Endodermal cell (in vitro differentiated cells): ENCODE measurements at places on chromosomes 12 and 14. TPM values are rescaled to one million over a fixed set of nuclear protein-coding genes. Genes with fewer than 3 reads are reported as not detected.
A peak's percentile ranks its signal among the peaks of the same experiment; 100 is the strongest.

Gene LRP1-AS
- not detected in 2 replicates for total RNA-seq

DNA sequence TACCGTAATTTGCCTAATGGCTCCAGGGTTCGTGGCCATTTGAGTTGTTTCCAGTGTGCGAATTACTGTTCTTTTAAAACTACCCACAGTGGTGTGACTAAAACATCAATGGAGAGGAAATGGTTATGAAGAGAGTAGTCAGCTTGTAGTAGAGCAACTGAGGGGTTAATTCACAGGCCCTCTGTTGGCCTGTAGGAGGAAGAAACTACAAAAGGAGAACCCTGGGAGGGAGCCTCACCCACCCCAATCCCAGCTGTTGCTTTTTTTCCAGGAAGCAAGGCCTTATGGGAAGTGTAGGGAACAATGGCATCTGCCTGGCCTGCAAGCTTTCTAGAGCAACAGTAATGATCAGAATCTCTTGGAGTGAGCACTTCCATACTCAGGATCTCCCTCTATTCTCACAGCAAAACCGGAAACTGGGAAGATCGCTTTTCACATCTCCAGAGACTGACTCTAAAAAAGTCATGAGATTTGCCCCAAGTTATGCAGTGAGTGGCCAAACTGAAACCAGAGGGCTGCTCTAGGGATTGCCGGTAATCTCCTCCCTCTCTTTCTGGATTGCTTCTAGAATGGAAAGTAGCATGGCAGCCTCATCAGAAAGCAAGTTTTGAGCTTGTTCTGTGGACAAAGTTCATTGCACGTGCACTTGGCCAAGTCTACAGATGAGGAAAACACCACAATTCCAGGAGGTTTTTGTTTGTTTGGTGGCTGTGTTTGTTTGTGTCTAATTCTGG is 125.3 kb upstream of the PWP1 start:
- no peaks in the 10 kb centered on the region for H3K36me3 ChIP-seq
- no peak overlapping the region for H3K27ac ChIP-seq
- H3K4me3 ChIP-seq = no peak overlapping the region
- no peaks in the 10 kb centered on the region for H3K4me1 ChIP-seq
- no peaks in the 10 kb centered on the region for H3K27me3 ChIP-seq

Gene C3AR1
- not detected in 2 replicates for total RNA-seq

- H3K4me1 ChIP-seq = no peaks in the 10 kb centered on the region
- DNase-seq = no peak
- no peaks in the 10 kb centered on the region for H3K36me3 ChIP-seq
- H3K27me3 ChIP-seq = no peaks in the 10 kb centered on the region
Measured at GRCh38 chr12:31249356-31249755, 76.6 kb downstream of the SINHCAF start.

Gene EIF2S3B
- 4.4 to 5.9 TPM (median 4.6 TPM) in 3 replicates for total RNA-seq

DNA sequence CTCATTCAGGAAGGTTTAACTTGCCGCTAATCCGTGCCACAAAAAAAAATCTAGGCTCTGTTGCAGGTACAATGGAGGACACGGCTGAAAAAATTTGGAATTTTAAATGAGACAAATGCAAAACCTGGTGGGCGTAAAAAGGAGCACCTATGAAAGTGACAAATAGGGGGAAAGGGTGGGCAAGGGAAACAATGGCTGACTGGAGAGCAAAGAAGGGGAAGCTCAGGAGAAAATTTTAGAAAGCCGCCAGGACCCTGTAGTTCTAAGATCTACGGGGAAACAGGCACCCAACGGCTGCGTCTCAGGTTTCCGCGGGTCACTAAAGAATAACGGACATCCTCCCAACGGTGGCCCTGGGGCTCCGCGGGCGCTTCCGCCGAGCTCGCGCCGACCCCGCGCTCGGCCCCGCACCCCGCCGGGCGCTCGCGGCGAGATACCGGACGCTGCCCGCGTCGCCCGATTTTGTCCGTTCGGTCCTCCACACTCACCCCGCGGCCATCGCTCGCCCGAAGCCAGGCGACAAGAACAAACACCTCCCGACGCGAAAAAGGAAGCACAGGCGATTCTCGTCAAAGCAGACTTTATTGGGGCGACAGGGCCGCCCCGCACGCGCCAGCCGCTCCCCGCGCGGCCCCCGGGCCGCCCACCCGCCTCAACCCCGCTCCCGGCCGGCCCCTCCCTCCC is 1.1 kb upstream of the YY1 start:
- peak overlapping the region; percentile 86 for H3K4me3 ChIP-seq
- H3K27me3 ChIP-seq = no peaks in the 10 kb centered on the region
- peak overlapping the region; percentile 98 for H3K27ac ChIP-seq
- DNase-seq = peak; percentile 83

DNA sequence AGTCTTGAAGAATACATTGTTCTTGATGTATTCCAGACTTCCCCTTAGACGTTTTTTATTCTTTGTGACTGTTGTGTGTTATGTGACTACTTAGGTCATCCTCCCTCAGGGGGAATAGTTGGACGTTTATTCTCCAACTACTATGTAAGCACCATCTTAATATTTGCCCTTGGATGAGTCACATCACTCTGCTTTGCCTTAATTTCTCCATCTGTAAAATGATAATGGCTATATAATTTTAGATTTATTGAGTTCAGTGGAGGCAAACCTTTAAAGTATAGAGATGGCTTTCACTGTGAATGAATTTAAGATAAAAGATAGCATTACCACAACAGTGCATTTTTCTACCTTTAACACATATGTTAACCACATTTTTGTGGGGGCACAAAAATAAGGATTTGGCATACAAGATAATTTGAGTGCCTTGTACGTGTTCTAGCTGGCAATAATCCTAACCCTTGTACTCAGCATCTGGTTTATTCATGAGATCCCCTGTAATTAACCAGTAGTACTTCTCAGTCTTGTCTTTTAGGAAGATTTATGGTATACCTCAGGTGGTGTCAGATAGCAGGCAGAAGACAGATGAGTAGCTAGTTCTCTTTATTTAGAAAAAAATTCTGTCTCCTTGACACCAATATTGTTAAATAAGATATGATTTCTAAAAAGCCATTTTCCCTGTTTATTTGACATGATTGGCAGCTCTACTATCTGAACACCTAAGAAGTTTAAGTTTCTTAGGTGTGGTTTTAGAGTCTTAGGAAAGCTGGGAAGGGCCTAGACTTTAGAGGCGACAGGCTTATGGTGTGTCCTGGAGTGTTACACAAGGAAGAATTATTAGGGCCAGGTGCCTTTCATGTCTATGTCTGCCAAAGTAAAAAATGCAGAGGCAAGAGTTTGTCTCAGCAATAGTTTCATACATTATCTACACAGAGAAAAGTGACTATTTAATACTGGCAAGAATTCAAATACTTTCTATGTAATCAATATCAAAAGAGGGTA is 152.3 kb downstream of the RAD51B start:
- H3K4me3 ChIP-seq = no peak overlapping the region
- no peak for DNase-seq
- no peaks in the 10 kb centered on the region for H3K36me3 ChIP-seq
- H3K27ac ChIP-seq = no peak overlapping the region

Gene PRB2
- total RNA-seq = not detected in 3 replicates

Gene TMEM229B
- total RNA-seq = 0.31 to 1.5 TPM (median 0.88 TPM) in 3 replicates

Gene PPP1R1A
- 11.9 and 12.5 TPM in 2 replicates for total RNA-seq

DNA sequence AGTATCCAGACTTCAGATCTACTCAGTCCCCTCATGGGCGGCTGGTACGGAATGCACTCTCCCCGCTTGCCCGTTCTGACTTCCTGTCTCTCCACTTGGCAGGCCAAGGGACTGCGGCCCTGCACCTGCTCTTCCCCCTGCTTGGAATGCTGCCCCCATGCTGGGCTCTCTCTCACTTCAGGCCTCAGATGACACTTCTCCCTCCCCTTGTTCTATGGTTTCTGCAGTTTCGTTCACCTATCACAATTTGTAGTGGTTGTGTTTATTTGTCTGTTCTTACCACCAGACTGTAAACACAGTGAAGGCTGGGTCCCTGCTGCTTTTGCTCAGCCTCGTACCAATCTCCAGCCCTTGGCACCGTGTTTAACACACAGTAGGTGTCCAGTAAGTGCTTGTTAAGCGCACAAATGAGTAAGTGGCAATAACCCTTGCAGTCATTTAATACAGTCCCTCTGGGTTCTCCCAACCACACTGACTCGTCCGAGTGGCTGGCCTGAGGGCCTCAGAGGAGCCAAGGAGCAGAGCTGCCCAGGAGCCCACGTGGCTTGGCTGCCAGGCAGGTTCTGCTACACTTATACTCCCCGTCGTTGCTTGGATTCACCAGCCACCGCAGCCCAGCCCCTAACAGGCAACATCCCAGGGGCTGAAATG is 11.8 kb downstream of the SLC6A12 start:
- DNase-seq = peak; percentile 88
- no peaks in the 10 kb centered on the region for H3K36me3 ChIP-seq
- no peak overlapping the region for H3K27ac ChIP-seq

GRCh38 chr14:21090194-21090939 is 8.1 kb downstream of the ZNF219 start:
- peak; percentile 90 for DNase-seq
- peak overlapping the region; percentile 55 for H3K27ac ChIP-seq
- H3K4me3 ChIP-seq = no peak overlapping the region
- H3K36me3 ChIP-seq = peaks cover 69% of the 10 kb centered on the region
- no peaks in the 10 kb centered on the region for H3K27me3 ChIP-seq

DNA sequence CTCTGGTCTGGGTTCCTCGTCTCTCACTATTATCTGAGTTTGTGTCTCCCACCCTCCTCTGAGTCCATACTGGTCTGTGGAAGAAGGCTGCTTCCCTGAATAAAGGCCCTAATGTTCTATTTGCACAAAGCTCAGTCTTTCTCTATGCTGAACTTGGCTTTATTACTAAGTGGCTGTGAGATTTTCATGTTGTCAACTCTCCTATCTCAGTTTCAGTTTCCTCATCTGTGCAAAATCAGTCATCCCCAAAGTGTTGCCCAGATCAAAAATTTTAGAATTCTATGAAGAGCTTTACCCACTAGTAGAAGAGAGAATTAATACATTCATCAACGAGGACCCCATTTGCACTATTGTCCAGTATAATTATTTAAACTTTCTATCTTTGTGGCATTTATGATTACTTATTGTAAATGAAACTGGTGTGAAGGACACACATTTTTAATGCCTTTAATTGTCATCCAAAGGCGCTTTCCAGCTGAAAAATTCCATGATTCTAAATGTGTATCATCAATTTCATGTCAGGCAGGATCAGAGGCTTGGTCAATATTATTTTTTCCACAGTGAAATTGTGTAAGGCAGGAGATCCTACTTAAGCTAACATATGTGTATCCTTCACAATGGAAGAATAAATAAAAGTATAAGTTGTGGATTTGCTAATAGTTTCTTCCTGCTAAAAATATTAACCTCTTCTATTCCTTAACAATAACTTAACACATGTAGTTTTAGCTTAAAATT is 79.1 kb upstream of the EEA1 start:
- no peak overlapping the region for H3K27ac ChIP-seq
- H3K36me3 ChIP-seq = peaks cover 50% of the 10 kb centered on the region
- H3K4me1 ChIP-seq = peaks cover 14% of the 10 kb centered on the region
- DNase-seq = no peak
- H3K27me3 ChIP-seq = no peaks in the 10 kb centered on the region
- H3K4me3 ChIP-seq = peak overlapping the region; percentile 96

DNA sequence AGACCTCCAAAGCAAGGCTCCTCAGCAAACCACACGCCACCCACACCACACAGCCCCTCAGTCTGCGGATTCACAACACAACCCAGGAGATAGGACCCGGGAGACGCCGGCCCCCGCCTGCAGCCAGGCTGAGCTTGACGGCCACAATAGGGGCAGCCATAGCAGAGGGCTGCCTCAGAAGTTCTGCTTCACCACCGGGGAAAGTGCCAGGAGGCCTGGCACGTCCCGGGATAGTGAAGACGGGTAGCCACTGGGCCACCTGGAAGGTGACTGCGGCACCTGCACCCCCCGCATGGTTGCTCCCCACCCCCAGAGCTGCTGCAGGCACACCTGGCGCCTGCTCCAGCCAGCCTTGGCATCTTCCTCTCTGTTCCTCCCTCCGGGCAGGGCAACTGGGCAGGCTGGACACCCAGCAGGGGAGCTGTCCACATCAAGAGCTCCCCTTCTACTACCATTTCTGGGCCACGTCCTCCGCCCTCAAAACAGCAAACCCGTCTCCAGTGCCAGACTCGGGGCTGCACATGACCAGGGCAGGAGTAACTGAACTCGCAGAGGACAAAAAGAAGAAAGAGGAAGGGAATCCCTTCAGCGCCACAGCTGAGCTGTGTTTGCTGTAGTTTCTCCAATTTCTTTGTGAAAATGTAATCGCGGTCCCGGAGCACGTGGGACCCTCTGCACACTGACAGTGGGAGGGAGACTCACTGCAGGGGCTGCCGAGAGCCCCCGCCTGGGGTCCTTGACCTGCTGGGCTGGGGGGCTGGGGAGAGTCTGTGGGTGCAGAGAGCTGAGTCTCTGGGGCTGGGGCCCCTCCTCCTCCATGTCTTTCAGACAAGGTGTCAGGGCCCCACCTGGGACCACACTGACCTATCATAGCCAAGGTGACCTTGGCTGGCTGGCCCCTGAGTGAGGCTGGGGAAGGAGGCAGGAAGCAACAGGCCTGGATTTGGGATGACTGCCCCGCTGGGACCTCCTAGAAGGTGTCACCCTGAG is 74.2 kb upstream of the C14orf180 start:
- peak; percentile 41 for DNase-seq
- H3K27ac ChIP-seq = no peak overlapping the region
- H3K36me3 ChIP-seq = no peaks in the 10 kb centered on the region
- H3K4me1 ChIP-seq = no peaks in the 10 kb centered on the region
- H3K27me3 ChIP-seq = no peaks in the 10 kb centered on the region

DNA sequence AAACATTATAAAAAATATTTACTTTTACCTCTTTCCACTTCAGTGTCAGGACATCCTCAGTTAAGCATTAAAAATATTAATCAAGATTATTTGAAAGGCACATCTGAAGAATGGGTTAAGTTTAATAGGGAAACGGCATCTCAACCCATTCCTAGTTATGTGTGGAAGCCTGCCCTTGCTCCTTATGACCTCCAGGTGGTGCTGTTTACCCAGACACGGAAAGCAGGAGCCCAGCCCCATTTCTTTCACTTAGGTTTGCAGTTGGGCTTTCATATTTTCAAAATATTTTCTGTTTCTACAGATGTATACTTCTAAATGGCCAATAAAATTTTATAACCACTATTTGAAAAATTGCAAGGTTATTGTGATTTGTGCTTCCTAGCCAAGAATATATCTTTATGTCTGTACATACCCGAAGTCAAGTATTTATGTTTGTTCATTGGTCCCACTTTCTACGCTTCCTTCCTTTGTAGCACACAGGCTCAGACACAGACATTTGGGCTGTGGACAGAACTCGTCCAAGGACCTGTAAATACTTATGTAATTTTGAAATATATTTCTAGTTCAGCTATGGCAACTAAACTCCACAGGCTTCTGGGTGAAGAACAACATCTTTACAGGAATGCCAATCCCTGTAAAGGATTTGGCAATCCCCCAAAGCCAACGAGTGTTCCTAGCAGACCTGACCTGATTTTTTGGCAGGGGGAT is 247.1 kb downstream of the AKAP6 start:
- H3K36me3 ChIP-seq = no peaks in the 10 kb centered on the region
- DNase-seq = peak; percentile 60
- no peaks in the 10 kb centered on the region for H3K4me1 ChIP-seq
- H3K27ac ChIP-seq = no peak overlapping the region
